ENCODE measurements at places on chromosomes 4 and X.

DNA sequence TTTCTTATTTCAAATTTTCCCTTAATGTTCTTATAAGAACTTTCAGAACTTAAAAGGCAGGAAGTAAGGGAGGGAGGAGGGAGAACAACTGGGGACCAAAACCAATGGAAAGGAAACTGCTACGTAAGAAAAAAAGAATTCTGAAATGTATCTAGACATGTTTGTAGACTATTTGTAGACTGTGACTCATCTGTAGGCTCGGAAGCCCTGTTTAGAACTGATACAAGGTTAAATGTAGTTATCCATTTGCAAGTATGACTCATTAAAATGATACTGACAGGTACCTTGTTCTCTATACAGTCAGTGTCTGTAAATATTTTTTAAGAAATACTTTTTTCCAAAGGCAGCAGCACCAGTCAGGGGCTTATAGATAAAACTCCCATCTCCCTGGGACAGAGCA is 202.0 kb downstream of the DHX15 start:
- DNase-seq, result no peak

DNA sequence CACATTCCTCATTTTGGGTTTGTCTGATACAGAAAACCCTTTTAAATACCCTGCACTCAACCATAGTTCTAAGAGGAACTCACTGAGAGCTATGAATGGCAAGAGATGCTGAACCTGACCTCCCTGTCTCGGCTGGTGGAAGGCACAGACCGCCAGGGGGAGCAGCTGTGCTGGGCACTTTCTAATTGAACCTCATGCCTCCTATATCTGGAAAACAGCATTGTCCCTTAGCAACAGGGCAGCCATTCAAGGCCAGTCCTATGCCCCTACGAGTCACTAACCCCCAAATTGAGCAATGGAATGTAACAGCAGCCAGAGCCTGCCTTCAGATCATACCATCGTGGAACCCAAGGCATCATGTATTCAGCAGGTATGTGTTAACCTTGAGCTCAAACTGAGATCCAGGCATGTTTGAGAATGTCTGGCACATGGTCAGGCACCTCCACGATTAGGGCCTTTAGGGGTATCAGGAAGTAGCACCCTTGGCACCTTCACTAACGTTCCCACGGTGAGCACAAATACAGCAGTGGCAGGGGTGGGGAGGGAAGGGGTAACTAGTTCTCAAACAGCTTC is 5.1 kb downstream of the USP27X start:
- peak; percentile 17 for DNase-seq

DNA sequence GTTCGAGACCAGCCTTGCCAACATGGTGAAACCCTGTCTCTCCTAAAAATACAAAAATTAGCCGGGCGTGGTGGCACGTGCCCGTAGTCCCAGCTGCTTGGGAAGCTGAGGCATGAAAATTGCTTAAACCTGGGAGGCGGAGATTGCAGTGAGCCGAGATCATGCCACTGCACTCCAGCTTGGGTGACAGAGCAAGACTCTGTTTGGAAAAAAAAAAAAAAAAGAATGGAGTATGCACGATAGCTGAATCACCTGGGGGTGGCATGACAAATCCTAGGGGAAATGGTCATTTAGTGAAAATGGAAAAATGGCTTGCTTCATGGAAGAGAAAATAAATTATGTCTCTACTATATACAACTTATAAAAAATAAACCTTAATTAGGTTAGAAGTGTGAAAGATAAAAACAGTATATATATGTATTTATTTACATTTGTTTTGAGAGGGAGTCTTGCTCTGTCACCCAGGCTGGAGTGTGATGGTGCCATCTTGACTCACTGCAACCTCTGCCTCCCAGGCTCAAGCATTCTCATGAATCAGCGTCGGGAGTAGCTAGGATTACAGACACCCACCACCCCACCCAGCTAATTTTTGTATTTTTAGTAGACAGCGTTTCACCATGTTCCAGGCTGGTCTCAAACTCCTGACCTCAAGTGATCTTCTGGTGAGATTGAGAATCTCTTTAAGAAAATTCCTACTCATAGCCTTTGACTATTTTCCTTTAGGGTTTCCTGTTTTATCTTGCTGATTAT is 19.3 kb upstream of the ING2 start:
- no peak for DNase-seq

DNA sequence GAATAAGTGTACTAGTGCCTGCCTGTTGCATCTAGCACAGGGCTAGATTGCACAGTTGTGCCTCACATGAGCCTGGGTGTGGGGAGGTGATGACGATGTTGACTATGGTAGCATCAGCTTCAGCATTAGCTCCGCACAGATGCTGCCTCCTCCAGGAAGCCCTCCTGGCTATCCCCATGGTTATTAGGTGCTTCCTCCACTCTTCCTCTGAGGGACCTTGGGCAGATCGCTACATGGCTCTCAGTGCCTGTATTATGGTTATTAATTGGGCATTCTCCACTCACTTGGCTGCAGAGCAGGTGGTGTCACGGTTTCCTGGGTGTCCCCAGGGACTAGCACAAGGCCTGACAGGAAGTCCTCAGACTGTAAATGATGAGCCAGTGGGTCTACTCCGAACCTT is 325.6 kb downstream of the ARHGAP10 start:
- no peak for DNase-seq

DNA sequence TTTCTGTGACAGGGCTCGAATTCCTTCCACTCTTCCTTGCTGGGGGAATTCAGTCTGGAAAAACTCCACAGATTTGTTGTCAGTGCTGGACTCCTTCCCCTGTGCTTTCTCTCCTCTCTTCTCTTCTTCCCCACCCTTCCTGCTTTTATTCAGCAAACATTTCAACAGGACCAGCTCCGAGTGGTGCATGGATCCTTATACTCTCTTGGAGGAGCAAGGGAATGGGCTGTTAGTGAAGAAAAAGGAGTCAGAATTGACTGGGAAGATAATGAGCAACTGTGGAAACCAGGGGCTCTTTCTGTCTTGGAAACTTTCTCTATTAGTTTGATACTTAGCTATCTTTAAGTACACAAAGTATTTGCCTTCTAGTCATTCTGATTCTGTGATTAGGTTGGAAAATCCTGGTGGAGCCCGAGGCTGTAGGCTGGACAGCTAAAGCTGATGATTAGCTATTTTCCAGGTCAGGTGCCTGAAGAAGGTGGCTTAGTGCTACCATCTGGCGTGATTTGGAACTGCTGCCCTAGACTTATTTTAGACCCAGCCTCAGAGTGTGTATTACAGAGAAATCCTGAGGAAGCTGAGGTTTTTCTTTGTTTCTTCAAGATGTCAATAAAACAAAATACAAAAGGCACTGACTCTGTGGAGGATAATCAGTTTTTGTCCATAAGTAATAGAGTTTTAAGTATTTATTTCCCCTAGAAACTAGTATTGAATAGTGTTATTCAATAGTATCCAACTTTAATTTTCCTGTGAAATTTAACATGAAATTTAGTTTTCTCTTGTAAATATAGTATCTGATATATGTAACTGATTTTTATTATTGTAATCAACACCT is 38.4 kb downstream of the NAP1L5 start:
- DNase-seq, result no peak

Data from activated T-helper 1 cell treated with Interleukin-2 at 50 U/mL for 16 hours (primary cell).